ENCODE measurements at places on chromosomes 5 and 9.

GRCh38 chr5:32600054-32600622 is 14.8 kb downstream of the SUB1 start:
- peak; percentile 91 for DNase-seq

DNA sequence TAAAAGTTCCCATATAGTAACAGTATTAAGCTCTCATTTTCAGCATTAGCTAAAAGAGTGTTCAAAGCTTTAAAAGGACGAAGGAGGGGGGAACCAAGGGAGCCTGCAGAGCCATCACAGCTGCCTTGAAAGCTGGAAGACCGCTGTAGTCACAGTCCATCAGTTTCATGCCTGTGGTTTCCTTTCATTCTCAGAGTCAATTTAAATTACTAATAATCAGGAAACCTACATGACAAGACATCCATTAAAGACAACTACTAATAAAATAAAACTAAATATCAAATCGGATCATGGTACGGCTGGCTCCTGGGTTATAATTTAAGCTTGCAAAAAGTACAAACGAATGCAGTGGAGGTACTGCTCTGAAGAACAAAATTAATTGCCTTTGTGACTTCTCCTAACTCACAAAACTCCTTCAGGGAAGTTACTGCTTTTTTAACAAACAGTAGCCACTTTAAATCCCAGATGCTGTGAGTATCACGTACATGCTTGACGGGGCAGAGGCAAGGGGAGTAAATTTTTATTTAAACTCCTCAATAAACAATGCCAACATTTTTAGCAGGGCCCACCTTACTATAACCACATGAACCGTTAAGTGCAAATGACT is 213.5 kb downstream of the DENND1A start:
- DNase-seq = no peak

GRCh38 chr5:42992088-42992879 is 47.8 kb downstream of the ANXA2R start:
- peak; percentile 85 for DNase-seq

GRCh38 chr5:130032807-130033206 is 128.5 kb downstream of the CHSY3 start:
- DNase-seq = no peak

DNA sequence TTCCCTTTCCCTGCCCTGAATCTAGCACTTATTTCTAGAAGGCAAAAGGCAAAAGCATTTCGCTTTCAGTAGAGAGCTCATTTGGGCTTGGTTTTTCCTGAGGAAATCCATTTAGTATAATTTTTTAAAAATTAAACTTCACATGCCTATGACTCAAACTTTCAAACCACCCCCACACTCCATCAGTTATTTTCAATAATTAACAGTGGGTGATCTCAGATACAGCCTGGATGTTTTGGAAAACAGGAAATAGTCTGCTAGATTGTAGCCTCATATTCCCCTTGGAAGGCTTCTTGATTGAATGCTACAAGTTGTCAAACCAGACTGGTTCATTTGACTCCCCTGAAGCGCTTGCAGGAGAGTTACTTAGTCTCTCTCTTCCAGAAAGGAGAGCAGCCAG is 40.6 kb downstream of the SEMA5A start:
- DNase-seq = peak; percentile 26

DNA sequence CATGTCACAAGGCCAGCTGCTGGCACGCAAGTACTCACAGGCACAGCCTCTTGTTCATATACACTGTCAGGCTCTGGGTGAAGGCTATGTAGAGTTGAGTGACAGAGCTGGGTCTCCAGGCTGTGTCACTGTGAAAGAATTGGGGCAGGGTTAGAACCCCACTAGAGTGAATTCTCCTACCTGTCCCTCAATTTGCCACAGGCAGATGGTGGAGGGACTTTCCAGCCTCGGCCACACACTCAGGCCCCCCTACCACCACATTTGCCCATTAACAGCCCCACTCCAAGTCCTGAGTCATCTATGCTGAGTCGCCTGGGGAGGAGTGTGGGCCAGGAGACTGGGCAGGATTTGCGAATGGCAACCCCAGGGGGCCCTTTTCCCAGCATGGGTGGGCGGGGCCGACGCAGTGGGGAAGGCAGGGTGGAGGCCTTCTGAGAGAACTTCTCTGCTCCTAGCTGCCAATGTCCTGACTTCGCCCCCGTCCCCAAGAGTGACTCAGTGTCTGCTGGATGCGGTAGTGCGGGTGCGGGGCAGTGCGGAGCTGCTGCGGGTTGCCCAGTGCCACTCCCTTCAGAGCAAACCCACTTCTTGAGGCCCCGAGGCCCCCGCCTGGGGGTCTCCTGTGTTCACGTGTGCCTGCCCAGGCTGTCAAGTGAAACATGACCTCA is 50.3 kb upstream of the PSD2 start:
- DNase-seq = peak; percentile 82

DNA sequence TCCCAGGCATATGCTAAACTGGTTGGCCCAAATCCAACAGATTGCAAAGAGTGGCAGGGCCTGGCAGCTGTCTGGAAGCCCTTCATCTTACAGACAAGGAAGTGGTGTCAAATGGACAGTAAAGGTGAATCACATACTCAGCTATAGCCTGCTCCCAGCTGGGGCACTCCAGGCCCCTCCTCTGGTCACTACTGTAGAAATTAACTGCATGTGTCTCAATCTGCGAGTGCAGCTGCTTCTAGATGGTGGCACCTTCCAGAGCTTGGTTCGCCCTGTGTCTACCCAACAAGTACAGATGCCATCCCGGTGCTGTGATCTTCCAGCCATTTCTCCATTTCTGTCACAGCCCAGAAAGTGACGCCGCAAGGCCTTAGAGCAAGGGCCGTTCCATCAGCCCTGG is 50.2 kb downstream of the OTULIN start:
- peak; percentile 92 for DNase-seq

GRCh38 chr5:157266286-157267007 is 524 bp downstream of the CYFIP2 start:
- no peak for DNase-seq

DNA sequence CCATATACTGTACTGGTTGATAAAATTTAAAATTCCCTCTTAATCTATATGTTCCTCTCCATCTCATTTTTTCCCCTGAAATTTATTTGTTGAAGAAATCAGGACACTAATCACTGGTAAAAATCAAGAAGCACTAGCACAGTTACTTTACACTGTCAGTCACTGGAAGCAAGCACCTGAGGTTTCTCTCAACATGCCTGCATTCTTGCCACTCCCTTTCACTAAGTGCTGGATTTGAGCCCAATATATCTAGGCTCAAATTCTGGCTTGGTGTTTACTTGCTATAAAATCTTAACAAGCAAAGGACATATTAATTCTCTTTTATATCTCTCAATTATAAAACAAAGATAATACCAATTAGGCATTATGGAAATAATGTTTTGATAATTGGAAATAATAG is 58.6 kb downstream of the DIAPH1 start:
- peak; percentile 75 for DNase-seq

GRCh38 chr5:148653291-148653835 is 964 bp downstream of the HTR4 start:
- no peak for DNase-seq

GRCh38 chr9:37729499-37729898 is 24.1 kb upstream of the TRMT10B start:
- no peak for DNase-seq

DNA sequence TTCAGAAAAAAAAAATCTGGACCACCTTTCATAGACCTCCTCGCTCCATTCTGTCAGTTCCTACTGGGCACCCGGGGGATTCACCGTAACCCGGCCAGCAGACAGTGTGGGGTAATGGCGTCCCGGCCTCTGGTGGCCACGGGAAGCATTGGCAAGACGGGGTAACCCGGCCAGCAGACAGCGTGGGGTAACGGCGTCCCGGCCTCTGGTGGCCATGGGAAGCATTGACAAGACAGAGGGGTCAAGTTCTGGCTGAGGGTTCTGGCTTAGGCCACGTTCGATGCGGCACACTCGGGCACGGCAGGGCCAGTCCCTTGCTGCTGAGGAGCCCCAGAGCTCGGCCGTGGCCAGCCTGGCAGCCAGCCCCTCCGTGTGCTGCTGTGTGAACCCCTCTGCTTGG is 116.2 kb upstream of the RAPGEF1 start:
- no peak for DNase-seq

DNA sequence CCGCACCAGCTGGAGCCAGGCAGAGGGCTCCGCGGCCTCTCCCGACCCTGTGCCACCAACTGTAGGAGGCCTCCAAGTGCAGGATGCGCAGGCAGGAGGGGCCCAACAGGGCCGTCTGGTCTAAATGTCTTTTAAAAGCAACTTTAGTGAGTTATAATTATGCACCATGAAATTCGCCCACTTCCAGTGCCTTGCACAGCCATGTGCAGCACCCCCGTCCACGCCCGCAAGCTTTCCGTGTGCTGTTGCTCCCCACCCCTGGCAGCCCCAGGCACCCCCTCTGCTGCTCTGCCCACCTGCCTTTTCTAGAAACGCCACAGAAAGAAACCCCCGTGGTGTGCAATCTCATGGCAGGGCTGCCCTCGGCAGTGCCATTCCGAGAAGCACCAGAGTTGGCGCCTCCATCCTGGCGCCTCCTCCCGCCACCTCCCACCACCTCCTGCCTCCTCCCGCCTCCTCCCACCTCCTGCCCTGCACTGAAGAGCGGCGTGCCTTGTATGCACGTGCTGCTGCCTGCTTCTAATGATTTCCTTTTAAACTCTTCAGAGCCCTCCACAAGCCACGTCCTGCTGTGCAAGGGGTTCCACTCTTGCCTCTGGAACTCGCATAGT is 7.5 kb upstream of the SLC6A18 start:
- no peak for DNase-seq

DNA sequence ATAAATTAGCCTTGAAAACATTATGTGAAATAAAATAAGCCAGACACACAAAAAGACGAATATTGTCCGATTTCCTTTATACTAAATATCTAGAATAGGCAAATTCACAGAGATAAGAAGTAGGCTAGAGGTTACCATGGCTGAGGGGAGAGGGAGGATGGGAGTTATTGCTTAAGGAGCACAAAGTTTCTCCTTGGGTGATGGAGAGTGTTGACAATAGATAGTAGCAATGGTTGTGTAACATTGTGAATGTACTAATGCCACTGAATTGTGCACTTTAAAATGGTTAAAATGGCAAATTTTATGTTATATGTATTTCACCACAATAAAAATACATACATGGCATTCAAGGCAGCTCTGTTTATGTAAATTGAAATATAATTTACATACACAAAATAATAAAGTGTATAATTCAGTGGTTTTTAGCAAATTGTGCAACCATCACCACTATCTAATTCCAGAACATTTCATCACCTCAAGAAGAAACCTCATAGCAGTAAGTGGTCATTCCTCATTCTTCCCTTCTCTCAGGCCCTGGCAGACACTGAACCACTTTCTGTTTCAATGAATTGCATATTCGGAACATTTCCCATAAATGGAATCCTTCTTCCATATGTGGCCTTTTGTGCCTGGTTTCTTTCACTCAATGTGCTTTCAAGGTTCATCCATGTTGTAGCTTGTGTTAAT is 59.2 kb downstream of the NDST1 start:
- DNase-seq = peak; percentile 58

GRCh38 chr5:159737263-159737662 is 179.0 kb upstream of the ADRA1B start:
- peak; percentile 9 for DNase-seq

GRCh38 chr5:95027775-95028174 is 257.1 kb downstream of the MCTP1 start:
- no peak for DNase-seq

DNA sequence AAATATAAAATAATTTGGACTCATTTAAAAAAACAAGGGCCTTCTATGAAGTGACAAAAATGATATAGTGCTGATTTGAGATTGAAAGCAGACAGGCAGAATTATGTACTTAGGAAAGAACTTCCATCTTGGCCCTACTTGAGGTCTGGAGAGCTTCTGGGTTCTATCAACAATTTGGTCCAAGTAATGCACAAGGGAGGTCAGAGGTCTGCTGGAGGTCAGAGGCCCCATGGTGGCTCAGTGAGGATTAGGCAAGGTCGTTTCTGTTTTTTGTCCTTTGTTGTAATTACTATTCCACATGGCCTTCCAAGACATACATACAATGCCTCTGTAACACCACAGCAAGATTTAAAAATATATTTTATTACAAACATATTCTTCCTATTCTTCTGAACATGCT is 37.2 kb downstream of the NUDT12 start:
- no peak for DNase-seq

- DNase-seq = no peak
These were observed 252.9 kb upstream of the SLC24A2 start for GRCh38 chr9:20041697-20042081.

DNA sequence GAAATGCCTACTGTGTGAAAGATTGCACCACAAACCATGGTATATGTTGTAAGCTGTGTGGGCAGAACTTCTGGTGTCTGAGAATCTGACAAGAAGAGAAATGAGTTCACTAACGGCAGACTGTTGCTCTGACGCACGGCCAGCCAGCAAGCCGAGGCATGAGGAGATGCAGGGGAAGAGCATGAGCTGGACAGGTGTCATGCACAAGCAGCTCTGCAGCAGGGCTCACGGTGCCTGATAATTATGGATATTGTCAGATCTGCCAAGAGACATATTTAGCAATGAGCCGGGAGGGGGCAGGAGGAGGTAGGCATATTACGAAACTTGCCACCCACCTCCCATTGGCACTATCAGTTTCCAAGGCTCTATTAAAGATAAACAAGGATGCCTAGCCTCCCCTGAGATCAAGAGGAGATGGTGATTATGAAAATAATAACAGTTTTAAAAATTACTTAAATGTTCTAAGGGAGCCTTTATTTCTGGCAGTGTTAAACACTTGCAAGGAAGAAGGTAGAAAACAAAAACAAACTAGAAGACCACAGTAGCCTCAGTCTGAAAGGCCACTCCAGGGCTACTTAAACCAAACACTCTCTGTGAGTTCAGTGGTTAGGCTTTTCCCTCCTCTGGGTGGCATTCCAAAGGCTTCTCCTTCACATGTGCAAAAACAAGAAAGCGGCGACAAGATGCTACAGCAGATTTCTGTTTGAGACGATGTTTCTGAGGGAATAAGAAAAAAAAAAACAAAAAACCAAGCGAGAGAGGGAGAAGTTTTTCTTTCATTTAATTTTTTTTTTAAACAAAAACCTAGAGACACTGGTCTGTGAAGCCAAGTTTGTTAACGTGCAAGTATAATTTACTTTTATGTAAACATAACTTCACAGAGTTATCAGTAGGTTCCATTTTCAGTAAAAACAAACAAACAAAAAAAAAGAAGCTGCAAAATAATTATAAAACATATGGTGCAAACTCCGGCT is 339.5 kb downstream of the BNC2 start:
- no peak for DNase-seq

DNA sequence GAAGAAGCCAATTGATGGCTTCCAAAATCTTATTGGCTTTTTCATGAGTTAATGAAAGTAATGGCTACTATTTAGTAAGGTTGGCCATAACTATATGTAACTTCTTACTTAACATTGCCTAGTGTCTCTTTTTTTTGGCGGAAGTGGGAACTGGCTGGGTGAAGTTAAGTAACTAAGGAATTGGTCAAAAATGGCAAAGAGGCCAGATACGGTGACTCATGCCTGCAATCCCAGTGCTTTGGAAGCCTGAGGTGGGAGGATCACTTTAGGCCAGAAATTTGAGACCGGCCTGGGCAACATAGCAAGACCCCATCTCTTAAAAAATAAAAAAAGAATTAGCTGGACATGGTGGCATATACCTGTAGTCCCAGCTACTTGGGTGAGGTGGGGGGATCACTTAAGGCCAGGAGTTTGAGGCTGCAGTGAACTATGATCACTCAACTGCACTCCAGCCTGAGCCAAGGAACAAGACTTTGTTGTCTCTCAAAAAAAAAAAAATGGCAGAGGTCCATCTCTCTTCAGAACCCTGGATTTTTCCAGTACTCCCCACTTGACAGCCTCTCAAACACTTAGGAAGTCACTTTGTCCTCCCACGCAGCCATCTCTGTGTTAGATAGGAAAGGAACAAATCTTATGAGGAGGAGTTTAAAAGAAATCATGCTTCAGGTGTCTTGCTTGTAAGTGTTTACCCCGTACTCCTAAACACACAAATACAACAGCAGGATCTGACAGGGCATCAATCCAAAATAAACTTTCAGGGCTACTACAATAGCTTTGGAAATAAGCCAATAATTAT is 75.7 kb downstream of the TEK start:
- DNase-seq = no peak
